ENCODE measurements at places on chromosomes 2 and 18.

DNA sequence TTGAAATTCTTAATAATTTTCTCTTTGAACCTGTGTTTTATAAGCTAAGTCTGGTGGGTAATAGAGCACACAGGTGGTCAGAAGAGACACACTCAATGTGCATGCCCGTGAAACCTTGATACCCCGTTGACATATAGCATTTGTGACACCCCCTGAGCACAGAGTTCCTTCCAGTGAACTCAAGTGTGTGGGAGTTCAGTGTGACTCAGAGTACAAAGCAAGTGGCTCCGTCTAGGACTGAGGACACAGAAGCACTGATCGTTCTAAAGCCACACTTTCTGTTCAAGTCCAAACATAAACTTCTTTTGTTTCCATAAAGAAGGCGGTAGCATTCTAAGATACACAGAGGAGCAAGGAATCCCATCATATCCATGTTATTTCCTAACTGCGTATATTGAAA lies 523.6 kb downstream of the PID1 start:
- DNase-seq: no peak

- no peak for DNase-seq
Measured at GRCh38 chr18:8365006-8365405, 244.2 kb upstream of the RAB12 start.

DNA sequence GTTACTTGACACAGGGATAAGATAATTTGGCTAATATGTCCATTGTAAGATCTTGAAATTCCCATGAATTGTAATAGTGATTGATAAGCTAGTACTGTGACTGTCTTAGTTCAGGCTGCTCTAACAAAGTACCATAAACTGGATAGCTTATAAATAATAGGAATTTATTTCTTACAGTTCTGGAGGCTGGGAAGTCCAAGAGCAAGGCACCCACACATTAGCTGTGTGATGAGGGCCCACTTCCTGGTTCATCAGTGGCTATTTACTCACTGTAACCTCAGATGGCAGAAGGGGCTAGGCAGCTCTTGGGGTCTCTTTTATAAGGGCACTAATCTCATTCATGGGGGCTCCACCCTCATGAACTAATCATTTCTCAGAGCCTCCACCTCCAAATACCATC lies 28.5 kb downstream of the NOSTRIN start:
- DNase-seq: no peak

DNA sequence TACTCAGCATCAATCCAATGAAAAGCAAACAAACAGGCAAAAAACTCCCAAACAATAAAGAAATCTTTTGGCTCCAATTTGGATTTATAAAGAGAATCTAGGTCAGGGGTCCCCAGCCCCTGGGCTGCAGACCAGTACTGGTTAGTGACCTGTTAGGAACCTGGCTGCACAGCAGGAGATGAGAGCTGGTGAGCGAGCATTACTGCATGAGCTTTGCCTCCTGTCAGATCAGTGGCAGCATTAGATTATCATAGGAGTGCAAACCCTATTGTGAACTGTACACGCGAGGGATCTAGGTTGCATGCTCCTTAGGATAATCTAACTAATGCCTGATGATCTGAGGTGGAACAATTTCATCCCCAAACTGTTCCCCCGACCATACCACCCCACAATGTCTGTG lies 102.2 kb downstream of the KIAA1328 start:
- DNase-seq: no peak

DNA sequence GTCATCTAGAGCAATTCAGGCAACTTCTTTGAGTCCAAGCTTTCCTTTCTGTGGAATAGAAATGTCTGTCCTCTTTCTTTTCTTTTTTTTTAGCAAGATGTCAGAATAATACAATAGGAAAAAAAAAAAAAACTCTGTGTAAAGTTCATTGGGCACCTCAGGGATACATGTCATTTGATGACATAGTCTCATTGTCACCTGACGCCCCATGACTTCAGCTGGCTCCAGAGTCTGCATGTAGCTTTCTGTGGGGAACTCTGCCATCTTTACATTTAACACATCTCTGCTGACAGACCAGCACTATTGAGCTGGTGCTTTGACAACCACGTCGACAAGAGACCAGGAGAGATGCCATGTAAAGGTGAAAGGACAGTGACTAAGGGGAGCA lies 172.5 kb upstream of the KLF7 start:
- no peak for DNase-seq

DNA sequence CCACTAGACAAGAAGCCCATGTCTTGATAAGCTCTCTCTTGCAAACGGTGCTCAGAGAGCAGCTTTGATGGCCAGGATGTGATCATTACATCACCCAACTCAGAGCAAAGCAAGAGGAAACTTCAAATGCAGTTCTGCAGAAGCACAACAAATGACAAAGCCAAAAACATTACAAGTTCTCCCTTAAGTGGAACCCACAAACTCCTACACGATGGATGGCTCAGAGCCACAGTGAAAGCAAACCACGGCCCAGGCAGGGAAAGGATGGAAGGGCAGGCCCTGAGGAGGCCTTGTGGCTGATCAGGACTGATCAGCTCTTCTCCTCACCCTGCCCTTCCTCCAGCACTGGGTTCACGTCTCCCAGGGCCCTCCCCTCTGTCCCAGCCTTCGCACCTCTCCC lies 326.4 kb downstream of the EIPR1 start:
- DNase-seq: no peak

GRCh38 chr2:3427272-3427671 lies 47.8 kb downstream of the TRAPPC12 start:
- DNase-seq: no peak

GRCh38 chr2:216418981-216419380 lies 6.7 kb downstream of the SMARCAL1 start:
- no peak for DNase-seq

- DNase-seq: peak; percentile 92
Measured at GRCh38 chr2:238596571-238597551, 170.1 kb downstream of the ASB1 start.

DNA sequence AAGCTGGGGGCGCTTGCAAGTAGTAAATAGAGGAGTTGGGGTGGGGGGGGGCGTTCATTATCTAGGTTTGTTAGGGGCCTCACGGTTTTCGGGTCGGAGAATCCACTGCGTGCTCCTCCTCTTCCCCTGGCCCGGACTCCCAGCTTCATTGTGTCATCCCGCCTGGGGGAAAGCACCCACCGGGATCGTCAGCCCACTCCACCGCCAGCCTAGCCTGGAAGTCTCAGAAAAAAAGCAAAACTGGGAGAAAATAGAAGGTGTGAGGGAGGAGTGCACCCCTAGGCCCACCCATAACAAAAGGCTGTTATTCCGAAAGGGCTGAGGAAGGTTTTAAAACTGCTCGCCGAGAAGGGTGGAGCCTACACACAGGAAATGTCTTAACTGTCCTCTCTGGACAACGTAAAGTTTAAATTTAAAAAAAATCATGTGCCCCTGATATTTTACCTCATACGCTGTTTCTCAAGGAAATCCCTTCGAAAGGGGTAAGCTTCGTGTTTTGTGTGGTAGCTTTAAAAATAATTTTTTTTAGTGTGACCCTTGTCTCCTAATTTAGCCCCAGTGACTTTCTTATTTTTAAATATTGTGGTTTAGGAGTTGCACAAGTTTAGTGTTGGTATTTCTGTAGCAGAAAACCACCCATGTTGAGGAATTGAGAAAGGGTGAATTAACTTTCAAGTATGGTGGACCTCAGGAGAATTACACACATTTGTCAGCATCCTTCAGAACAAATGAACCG lies 104.2 kb downstream of the SPTBN1 start:
- DNase-seq: peak; percentile 64

DNA sequence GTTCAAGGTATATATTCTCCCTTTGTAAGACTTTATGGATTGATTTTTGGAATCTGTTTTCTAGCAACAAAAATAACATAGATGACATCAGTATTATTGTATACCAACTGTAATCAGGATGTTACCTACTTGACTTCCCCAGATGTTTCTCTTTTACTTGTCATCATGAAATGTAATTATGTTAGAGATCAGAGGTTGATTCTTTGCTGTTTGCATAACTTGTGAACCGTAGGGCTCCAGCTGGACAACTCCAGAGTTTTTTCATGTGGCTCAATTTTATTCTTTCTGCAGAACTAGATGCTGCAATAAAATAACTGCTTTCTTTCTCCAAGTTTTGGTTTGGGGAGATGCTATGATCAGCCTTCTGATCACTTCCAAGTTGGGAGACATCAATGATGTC lies 58.1 kb downstream of the SPOPL start:
- no peak for DNase-seq

GRCh38 chr2:222982010-222982908 lies 69.7 kb upstream of the KCNE4 start:
- DNase-seq: peak; percentile 81

- no peak for DNase-seq
Measured at GRCh38 chr2:115807276-115807675, 1364.8 kb downstream of the DPP10 start.

DNA sequence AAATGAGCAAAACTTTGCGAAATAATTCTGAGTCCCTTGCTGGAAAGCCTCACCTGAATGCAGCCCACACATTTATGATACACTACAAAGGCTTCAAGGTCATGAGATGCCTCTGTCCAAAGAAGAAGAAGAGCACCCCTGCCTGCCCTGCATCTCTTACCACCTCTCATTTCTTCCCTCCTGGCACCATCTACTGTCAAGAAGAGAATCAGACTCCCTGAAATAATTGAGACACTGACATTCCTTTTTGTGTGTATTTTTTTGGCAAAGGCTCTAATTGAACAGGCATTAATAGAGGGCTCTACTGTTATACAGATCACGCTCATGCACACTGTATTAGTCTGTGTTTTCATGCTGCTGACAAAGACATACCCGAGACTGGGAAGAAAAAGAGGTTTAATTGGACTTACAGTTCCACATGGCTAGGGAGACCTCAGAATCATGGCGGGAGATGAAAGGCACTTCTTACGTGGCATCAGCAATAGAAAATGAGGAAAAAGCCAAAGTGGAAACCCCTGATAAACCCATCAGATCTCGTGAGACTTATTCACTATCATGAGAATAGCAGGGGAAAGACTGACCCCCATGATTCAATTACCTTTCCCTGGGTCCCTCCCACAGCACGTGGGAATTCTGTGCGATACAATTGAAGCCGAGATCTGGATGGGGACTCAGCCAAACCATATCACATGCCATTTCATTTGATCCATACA lies 176.3 kb downstream of the ALPK2 start:
- DNase-seq: no peak

DNA sequence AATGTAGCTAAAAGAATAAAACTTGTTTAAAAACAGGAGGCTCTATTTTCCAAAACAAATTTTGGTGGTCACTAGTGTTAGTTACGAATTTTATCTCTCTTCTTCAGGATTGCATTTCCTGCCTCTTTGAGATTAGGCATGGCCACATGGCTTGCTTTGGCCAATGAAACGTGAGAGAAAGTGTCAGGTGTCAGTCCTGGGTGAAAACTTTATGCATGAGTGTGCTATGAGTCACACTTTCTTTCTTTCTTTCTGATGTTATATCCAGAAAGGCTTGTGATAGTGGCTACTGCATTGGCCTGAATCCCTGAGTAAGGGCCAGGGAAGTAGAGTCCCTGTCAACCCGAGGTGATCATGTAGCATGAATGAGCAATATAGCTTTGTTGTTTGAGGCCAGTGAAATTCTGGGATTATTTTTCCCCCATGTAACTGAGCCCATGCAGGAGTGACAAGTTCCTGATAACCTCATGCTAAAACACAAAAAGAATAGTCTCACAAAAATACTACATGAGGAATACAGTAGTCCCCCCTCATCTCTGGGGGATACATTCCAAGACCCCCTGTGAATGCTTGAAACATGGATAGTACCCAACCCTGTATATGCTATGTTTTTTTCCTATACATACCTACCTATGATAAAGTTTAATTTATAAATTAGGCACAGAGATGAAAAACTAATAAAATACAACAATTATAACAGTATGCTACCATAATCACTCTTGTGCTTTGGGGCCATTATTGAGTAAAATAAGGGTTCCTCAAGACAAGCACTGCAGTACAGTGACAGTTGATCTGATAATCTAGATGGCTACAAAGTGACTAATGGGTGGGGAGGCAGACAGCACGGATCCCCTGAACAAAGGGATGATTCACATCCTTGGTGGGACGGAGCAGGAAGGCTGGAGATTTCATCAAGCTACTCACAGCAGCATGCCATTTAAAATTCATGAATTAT lies 109.5 kb downstream of the CDC42EP3 start:
- DNase-seq: peak; percentile 51

DNA sequence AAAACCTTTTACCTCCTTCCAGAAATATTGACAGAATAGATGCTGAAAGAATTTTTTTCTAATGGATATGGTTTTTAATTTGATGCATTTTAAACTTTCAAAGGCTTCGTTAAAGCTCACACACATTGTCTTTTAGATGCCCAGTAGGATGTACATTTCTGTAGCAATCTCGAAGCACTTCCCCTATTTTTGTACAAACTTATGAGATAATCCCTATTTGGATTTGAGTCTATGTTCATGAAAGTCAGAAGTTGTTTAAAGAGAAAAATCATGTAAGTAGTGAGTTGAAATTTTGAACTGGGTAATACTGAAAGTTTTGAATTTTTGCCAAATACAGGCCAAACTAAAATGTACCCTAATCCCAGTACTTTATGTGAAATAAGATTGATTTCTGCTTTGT lies 38.1 kb upstream of the MMADHC start:
- DNase-seq: no peak

GRCh38 chr2:18363348-18363747 lies 197.1 kb downstream of the RDH14 start:
- no peak for DNase-seq

GRCh38 chr2:241469746-241470145 lies 38.6 kb downstream of the STK25 start:
- no peak for DNase-seq

GRCh38 chr2:150513647-150514046 lies 26.2 kb upstream of the RND3 start:
- DNase-seq: peak; percentile 24

DNA sequence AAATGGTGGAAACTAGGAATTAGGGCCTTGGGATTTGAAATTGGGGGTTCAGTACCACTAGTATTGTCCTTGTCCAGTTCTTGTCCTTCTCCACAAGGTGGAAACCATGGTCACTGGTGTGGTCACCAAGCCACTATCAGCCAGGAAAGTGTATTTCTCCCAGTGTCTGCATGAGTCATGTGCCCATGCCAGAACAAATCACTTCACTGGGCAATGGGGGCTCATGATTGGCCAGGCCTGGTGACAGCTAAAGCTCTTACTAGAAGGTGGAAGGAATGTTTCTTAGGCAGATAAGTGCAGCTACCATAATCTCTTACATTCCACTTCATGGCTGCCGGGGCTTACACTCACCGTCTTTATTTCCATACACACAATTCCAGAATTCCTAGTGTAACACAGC lies 124.8 kb upstream of the TACR1 start:
- DNase-seq: no peak

DNA sequence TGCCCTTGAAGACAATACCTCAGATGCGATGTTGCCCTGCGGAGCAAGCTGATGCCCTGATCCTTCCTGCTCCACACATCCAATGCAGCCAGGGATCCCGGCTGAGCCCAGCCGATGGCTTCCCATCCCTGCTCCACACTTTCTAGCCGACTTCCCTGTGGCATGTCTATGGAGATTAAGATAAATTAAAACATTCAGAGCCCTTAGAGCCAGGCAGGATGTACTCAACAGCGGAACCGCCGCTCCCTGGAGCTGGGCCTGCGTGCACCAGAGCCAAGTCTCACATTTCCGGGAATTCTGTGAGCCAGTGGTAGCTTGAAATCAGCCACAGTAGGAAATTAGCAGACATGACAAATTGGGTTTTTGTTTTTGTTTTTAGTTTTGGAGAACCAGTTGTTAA lies 620.6 kb downstream of the GALR1 start:
- no peak for DNase-seq

All from AG20443 (cell line).